ENCODE measurements at places on chromosomes 2 and 18.

- no peak overlapping the region for H3K4me3 ChIP-seq
- peaks cover under 1% of the 10 kb centered on the region for H3K36me3 ChIP-seq
- H3K27ac ChIP-seq: no peak overlapping the region
- H3K27me3 ChIP-seq: no peaks in the 10 kb centered on the region
- H3K4me1 ChIP-seq: peaks cover 33% of the 10 kb centered on the region
Observed at GRCh38 chr2:217527590-217528202, 475.1 kb downstream of the TNS1 start.

- no peak overlapping the region for H3K27ac ChIP-seq
Observed at GRCh38 chr2:12167525-12168317, 421.3 kb downstream of the LPIN1 start.

DNA sequence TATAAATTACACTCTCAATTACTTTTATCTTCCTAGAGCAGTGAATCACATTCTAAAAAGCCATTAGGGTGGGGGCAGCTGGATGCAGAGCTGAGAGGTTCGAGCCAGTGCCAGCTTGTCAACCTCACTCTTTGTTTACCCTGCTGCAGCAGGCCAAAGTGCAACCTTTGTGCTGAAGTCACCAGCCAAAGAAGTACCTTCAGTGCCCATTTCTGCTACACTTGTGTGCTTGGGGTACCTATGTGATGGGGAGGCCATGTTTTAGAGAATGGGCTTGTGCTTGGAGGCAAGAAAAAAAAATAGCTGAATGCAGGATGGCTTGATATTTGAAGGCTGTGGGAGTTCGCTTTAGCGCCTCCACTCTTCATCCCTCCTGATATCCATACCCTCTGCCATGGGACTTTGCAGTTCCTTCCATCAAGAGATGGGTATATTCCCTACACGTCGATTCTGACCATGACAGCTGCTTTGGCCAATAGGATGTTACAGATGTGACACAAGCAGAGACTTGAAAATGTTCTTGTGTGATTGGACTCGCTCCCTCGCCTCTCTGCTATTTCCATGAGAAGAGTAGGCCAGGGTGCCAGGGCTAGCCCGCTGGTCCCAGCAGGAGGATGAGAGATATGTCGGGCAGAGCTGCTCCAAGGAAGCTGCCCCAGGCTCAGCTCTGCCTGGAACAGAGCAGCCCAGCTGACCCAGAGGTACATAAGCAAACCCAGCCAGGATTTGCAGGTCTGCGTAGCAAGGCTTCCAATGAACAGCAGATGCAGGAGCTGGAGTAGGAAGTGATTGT is 12.7 kb upstream of the FZD5 start:
- DNase-seq: no peak
- H3K27me3 ChIP-seq: no peaks in the 10 kb centered on the region
- H3K4me3 ChIP-seq: no peak overlapping the region
- H3K27ac ChIP-seq: no peak overlapping the region

DNA sequence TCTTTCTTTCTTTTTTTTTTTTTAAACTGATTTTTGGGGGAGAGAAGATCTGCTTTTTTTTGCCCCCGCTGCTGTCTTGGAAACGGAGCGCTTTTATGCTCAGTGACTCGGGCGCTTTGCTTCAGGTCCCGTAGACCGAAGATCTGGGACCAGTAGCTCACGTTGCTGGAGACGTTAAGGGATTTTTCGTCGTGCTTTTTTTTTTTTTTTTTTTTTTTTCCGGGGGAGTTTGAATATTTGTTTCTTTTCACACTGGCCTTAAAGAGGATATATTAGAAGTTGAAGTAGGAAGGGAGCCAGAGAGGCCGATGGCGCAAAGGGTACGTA is 587 bp downstream of the MEIS1 start:
- peaks cover 24% of the 10 kb centered on the region for H3K4me1 ChIP-seq
- H3K36me3 ChIP-seq: peaks cover 28% of the 10 kb centered on the region
- peak overlapping the region; percentile 88 for H3K4me3 ChIP-seq
- H3K27me3 ChIP-seq: no peaks in the 10 kb centered on the region
- no peak for DNase-seq

DNA sequence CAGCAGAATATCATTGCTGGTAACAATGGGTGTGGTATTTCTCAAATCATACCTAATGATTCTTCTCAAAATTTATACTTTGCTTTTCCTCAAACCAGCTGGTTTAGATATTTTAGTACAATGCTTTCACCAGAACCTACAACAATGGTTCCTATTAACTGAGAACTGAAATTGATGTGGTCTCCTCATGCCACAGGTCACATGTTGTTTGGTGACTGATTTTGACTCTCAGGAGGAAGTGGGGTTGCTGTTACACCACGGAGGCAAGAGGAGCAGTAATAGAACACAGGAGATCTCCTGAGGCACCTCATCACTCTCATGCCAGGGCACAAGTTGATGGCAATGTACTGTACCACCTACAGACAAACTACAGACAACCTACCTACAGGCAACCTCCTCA is 3.0 kb upstream of the CEP68 start:
- peaks cover 18% of the 10 kb centered on the region for H3K36me3 ChIP-seq
- peaks cover 19% of the 10 kb centered on the region for H3K4me1 ChIP-seq
- no peak for DNase-seq
- no peak overlapping the region for H3K4me3 ChIP-seq
- no peaks in the 10 kb centered on the region for H3K27me3 ChIP-seq

DNA sequence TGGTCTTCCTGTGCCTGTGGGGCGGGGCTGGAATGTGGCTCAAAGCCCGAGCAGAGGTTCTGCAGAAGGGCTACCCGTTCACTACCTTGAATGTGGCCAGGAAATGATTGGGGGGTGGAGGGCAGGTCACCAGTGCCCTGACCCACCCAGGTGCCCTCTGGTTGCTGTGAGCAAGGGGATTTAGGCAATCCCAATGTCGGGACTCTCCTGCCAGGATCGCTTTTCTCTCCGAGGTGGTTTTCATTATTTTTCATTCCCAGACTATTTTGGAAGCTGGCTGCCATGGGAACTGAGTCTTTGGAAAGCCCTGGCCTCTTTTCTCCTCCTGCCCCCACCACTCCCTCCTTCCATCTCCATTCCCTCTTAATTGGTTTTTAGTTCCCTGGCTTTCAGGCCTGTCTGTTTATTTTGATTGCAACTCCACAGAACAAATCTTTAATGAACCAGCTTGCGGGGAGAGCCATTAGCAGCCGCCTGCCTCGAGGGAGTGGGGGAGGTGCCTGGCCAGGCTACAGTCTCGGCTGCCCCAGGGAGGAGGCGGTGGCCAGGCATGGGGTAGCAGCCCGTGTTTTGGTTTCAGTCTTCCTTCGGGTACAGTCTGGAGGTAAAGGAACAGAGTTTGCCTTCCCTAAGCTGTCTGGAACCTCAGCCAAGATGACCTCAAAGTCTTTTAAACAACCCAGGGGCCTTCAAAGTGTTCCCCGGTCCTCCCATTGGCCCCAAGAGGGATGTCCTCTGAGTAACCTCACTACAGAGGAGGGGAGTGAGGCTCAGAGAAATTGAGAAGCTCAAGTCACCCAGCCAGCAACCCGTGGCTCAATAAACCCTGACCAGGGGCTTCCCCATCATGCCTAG is 114.4 kb upstream of the HAAO start:
- H3K27me3 ChIP-seq: no peaks in the 10 kb centered on the region
- H3K27ac ChIP-seq: peak overlapping the region; percentile 95
- DNase-seq: no peak
- peaks cover 34% of the 10 kb centered on the region for H3K4me1 ChIP-seq
- peak overlapping the region; percentile 4 for H3K4me3 ChIP-seq

DNA sequence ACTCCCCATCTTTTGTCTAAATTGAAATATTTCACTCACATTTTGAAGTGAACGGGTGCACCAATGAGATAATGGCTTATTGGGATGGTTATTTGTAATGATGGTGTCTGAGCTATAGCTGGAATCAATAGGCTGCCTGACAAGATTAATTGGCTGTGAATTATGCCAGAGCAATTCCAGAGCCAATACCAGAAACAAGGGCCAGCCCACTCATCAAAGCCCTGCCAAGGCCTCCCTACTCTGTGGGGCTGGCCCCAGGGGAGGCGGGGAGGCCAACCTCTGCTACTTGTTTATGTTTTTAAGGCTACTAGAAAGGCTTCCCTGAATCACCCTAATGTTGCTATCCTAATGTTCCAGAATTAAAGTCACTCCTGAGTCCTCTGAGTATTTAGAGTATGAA is 29.1 kb upstream of the NEMP2 start:
- no peak overlapping the region for H3K4me3 ChIP-seq
- DNase-seq: no peak
- no peak overlapping the region for H3K27ac ChIP-seq
- peaks cover 17% of the 10 kb centered on the region for H3K36me3 ChIP-seq
- peaks cover 10% of the 10 kb centered on the region for H3K4me1 ChIP-seq

- no peaks in the 10 kb centered on the region for H3K36me3 ChIP-seq
- no peaks in the 10 kb centered on the region for H3K27me3 ChIP-seq
- H3K4me3 ChIP-seq: no peak overlapping the region
- no peaks in the 10 kb centered on the region for H3K4me1 ChIP-seq
- H3K27ac ChIP-seq: no peak overlapping the region
Observed at GRCh38 chr18:69686861-69687260, 260.8 kb downstream of the CD226 start.

GRCh38 chr2:197369933-197370320 is 59.3 kb upstream of the ANKRD44 start:
- peak overlapping the region; percentile 64 for H3K27ac ChIP-seq
- no peaks in the 10 kb centered on the region for H3K36me3 ChIP-seq
- no peaks in the 10 kb centered on the region for H3K27me3 ChIP-seq
- H3K4me3 ChIP-seq: no peak overlapping the region
- DNase-seq: no peak
- H3K4me1 ChIP-seq: peaks cover 9% of the 10 kb centered on the region

DNA sequence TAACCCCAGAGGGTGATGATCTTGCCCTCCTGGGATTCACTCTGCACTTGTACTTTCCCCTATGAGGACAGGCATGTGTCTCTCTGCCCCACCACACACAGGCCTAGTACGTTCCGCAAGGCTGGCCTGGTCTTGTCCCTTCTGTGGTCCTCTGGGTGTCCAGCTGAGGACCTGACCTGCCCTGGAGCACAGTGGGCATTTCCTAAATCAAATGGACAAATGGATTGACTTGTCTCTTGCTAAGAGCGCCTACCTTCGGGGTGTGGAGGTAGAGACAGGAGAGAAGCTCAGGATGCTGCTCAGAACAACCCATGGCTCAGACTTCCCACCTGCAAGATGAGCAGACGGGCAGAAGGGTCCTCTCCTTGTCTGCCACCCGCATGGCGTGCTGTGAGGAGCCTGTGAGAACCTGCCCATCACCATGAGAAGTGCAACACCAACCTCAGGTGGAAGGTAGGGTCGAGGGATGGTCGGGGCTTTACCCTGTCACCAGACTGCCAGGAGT is 133.6 kb downstream of the MYCN start:
- H3K27ac ChIP-seq: no peak overlapping the region
- H3K36me3 ChIP-seq: no peaks in the 10 kb centered on the region
- no peak for DNase-seq
- no peak overlapping the region for H3K4me3 ChIP-seq

- no peak overlapping the region for H3K27ac ChIP-seq
- H3K36me3 ChIP-seq: no peaks in the 10 kb centered on the region
- no peak overlapping the region for H3K4me3 ChIP-seq
- H3K27me3 ChIP-seq: no peaks in the 10 kb centered on the region
- peaks cover 27% of the 10 kb centered on the region for H3K4me1 ChIP-seq
- no peak for DNase-seq
Observed at GRCh38 chr2:23425885-23426262, 40.9 kb downstream of the KLHL29 start.

DNA sequence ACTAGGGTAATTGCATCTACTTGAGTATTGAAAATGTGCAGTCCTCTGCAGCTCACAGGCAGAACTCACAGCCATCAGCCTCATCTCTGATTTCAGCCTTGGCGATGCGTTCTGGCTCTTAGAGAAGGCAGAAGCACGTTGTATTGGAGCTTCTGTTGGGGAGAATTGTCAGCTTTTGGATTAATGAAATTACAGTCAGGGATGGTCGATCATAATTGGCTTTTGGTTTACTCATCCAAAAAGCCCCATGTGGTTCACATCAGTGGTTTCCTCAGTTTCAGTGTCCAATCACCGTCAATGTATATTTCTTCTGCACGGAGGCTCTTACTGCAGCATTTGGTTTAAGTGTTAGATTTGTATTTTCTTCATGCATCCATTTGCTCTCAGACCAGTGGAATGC is 218.5 kb upstream of the SOX11 start:
- H3K36me3 ChIP-seq: no peaks in the 10 kb centered on the region
- peaks cover 20% of the 10 kb centered on the region for H3K4me1 ChIP-seq
- DNase-seq: no peak
- no peak overlapping the region for H3K27ac ChIP-seq
- H3K4me3 ChIP-seq: no peak overlapping the region
- H3K27me3 ChIP-seq: peaks cover 40% of the 10 kb centered on the region

- H3K4me1 ChIP-seq: peaks cover 30% of the 10 kb centered on the region
- H3K27me3 ChIP-seq: no peaks in the 10 kb centered on the region
- peaks cover 22% of the 10 kb centered on the region for H3K36me3 ChIP-seq
- no peak for DNase-seq
- no peak overlapping the region for H3K4me3 ChIP-seq
- H3K27ac ChIP-seq: peak overlapping the region; percentile 86
Observed at GRCh38 chr2:239075918-239076758, 228.3 kb downstream of the TWIST2 start.

- DNase-seq: no peak
- H3K27me3 ChIP-seq: peaks cover 2% of the 10 kb centered on the region
- H3K36me3 ChIP-seq: no peaks in the 10 kb centered on the region
- H3K27ac ChIP-seq: no peak overlapping the region
- H3K4me3 ChIP-seq: no peak overlapping the region
- H3K4me1 ChIP-seq: peaks cover 16% of the 10 kb centered on the region
Observed at GRCh38 chr18:55748227-55748738, 160.3 kb upstream of the TCF4 start.

GRCh38 chr18:27073404-27073830 is 111.7 kb downstream of the CHST9 start:
- H3K27ac ChIP-seq: no peak overlapping the region
- H3K36me3 ChIP-seq: no peaks in the 10 kb centered on the region
- H3K27me3 ChIP-seq: no peaks in the 10 kb centered on the region
- H3K4me1 ChIP-seq: peaks cover 15% of the 10 kb centered on the region
- H3K4me3 ChIP-seq: no peak overlapping the region
- DNase-seq: no peak

DNA sequence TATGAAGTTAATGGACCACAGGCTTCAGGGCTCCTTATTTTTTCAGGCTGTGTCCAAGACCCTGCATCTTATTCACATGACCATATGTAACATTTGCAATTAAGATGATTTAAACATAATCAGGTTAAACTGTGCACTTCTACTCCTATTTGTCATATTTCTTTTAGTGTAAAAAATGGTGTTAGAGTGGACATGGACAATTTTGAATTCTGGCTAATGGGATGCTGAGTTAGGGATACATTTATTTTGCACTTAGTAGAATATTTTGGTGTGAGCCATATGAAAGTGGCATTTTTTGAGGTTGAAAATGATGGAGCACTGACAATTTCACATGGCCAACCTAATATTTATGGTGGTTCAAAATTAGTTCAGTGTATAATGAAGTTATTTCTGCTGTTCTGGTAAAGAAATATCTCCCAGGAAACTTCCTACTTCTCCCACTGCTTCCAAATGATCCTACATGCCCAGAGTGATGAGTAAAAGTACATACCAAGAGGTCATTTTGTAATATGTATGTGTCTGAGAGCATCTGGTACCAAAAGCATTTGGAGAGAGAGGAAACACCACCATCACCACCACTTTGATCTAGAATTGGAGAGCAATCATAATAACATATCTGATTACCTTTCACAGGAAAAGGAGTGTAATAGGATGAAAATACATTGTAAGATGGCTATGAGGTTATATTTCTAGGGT is 36.0 kb downstream of the GULP1 start:
- DNase-seq: no peak
- peak overlapping the region; percentile 83 for H3K27ac ChIP-seq
- no peaks in the 10 kb centered on the region for H3K27me3 ChIP-seq
- H3K36me3 ChIP-seq: no peaks in the 10 kb centered on the region
- no peak overlapping the region for H3K4me3 ChIP-seq
